DMS53 (cell line): ENCODE measurements at places on chromosomes 7 and 10.

GRCh38 chr7:118232837-118233236 lies 8.3 kb downstream of the ANKRD7 start:
- no peak for DNase-seq

DNA sequence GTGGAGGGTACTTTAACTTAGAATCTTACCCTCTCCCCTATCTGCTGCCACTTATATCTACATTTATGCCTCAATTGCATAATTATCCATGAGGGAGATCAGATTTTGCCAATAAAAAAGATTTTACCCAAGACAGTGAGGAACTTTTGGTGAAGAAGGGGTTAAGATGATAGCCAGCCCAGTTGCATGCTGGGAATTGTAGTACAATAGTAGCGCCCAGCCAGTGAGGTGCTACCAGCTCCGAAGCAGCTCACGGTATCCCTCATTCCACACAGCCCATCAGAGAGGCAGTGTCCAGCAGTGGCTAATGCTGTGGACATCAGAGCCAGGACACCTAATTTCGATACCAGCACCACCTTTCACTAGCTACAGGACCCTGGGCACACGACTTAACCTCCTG lies 5.9 kb upstream of the LGI1 start:
- peak; percentile 30 for DNase-seq

GRCh38 chr7:148507787-148508186 lies 82.8 kb upstream of the C7orf33 start:
- no peak for DNase-seq

- DNase-seq: no peak
Observed at GRCh38 chr10:115402699-115403098, 309.5 kb downstream of the ATRNL1 start.

GRCh38 chr7:103887853-103888602 lies 101.4 kb downstream of the RELN start:
- peak; percentile 37 for DNase-seq

DNA sequence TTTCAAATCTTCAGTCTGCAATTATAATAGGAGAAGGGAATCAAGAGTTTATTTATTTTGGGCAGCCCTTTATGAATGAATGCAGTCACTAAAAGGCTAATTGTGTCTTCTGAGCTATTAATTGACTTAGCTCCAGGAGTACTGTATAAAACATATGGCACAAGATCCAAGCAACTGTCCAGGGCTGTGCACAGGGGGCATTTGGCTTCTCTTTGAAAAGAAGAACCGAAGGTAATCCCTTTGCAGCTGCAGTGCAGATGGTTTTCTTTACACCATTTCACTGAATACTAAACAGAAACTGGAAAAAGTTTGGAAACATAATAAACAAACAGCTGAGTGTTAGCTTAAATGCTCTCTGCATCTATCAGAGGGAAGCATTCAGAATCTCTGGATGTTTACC lies 282.6 kb upstream of the LRRN3 start:
- DNase-seq: no peak

DNA sequence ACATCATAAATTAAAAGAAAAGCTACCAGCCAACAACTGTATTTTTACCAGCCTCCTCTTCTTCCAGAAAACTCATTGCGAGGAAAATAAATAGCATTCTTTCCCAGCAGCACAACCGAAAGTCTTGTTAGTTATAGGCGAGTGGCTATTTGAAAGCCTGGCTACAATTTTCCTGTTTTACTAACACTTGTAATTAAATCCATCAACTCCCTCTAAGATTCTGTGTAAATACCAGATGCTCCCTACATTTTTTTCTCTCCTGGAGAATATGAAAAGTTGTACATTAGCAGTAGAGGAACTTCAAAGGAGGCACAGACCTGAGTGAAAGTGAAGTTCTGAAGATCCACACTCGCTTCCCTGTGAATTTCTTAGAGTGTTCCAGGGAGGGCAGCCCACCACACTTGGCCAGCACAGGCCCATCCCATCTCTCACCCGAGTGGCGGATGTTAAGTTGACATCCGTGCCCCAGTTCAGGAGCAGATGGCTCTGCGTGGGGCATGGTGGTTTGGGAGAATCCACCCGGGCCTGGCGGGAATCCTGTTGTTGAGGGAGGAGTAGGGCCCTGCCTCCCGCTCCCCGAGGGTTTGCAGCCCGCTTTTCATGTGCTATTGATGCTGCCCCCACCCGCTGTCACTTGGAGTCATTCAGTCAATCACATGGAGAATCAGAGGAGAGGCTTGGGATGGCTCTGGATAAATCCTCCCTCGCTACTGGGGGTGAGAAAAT lies 451.0 kb upstream of the GALNT17 start:
- no peak for DNase-seq

DNA sequence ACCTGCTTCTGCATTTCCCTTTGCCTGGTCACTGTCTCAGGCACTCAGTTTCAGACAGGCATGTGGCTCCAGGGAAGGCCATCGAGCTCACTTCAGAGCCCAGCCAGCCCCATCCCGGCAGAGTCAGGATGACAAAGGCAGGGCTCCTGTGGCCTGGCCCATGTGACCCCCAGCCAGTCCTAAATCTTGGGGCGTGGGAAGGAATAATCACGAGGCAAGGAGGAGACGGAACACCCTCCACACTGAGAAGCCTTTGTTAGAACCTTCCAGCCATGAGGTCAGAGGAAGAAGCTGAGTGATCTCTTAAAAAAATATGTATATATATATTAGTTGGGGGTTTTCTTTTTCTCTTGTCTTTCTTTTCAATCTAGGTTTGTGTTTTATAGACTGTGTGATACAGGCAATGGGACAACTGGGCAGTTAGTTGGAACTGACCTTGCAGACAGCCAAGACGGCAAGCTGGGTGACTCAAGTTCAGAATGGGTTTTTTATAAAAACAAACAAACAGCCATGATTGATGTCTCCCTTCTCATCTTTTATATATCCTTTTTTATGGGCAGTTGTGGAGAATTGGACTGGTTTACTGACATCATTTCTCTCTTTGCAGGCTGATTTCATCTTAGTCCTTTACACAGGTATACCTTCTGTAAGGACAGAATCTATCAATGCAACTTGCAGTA lies 60.8 kb downstream of the CHN2 start:
- DNase-seq: peak; percentile 28

GRCh38 chr10:132037676-132037975 lies 28.1 kb upstream of the JAKMIP3 start:
- no peak for DNase-seq

- no peak for DNase-seq
Observed at GRCh38 chr10:110432084-110432483, 65.6 kb upstream of the DUSP5 start.

- DNase-seq: no peak
Observed at GRCh38 chr10:101666083-101666482, 28.9 kb downstream of the FBXW4 start.

GRCh38 chr7:92727755-92728154 lies 108.6 kb downstream of the CDK6 start:
- no peak for DNase-seq

- no peak for DNase-seq
Observed at GRCh38 chr7:155962191-155962967, 150.1 kb upstream of the SHH start.
